Activated CD4-positive, alpha-beta T cell treated with anti-CD3 and anti-CD28 coated beads for 4 hours (primary cell): ENCODE measurements at places on chromosomes 6 and 20.

DNA sequence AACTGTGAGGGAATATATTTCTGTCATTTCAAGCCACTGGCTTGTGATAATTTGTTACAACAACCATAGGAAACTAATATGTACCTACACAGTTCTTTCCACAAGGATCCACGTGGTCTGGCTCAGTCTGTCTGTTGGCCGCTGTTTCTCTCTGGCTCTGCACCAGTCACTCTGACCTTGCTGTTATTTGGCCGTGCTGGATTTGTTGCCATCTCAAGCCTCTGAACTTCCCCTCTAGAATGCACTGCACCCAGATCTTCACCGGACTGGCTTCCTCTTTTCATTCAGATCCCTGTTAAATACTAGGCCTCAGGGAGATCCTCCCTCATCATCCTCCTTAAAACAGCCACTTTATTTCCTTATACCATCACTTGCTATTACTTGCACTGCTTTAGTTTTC, 446.8 kb downstream of the TFAP2B start:
- no peak for DNase-seq

GRCh38 chr6:37866590-37867507, 47.3 kb downstream of the ZFAND3 start:
- no peak for DNase-seq

DNA sequence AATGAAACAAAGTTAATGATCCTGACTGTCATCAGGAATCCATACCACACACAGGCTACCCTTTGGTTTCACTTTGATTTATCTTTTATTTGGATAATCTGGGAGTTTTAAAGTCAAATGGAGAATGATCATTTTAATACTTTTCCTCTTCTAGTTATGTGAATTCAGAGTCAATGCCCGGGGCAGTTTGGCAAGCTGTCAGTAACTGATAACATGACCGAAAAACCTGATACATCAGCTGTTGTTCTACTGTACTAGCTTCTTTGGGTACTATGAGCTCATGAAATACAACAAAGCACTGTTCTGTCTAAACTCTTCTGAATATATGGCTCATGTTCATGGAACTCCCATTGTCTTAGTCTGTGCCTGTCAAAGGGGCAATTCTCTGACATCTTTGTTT, 30.2 kb downstream of the KLHL31 start:
- DNase-seq = no peak

- no peak for DNase-seq
Measured at GRCh38 chr6:99905209-99906106, 88.6 kb downstream of the MCHR2 start.

GRCh38 chr6:2543321-2543720, 207.4 kb downstream of the MYLK4 start:
- no peak for DNase-seq

- peak; percentile 64 for DNase-seq
Measured at GRCh38 chr6:32666420-32667300, at the start of gene HLA-DQB1. TSS of gene HLA-DQB1 (minus strand) at chr6:32666657. CDS start at chr6:32666607, 50 bp downstream.

DNA sequence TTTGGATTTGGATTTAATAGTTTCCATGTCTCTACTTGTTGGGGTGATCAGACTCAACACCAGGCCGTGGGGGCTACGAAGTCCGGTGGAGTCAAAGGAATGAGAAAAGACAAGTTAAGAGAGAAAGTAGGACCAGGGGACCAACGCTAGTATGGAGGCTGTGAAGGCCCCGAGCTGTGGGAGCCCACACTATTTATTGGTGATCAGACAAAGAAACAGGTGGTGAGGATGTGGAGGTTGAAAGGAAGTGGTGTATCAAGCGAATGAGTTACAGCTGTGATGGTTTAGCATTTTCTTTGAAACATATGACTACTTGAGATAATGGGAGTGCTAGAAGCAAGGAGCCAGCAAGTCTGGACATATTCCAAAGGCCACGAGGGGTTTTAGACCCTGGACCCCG, 62.4 kb downstream of the AKAP7 start:
- no peak for DNase-seq

DNA sequence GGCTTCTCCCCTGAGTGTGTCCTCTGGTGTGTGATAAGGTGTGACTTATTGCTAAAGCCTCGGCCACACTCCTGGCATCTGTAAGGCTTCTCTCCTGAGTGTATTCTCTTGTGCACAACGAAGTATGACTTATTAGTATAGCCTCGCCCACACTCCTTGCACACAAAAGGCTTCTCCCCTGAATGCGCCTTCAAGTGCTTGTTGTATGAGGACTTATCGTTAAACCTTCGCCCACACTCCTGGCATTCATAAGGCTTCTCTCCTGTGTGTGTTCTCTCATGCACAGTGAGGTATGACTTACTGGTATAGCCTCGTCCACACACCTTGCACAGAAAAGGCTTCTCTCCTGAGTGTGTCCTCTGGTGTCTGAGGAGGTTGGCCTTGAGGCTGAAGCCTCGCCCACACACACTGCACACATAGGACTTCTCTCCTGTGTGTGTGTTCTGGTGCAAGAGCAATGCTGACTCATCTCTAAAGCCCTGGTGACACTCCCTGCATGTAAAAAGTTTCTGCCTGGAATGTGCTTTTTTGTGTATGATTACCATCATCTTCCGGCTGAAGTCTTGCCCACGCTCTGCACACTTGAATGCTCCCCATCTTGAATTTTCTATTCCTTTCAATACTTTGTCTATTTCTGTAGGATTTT, 20.4 kb downstream of the ZNF337 start:
- DNase-seq = no peak

GRCh38 chr6:41424370-41425058, 89.1 kb downstream of the NCR2 start:
- DNase-seq = peak; percentile 84

- no peak for DNase-seq
Measured at GRCh38 chr6:56009636-56010035, 134.2 kb upstream of the BMP5 start.

DNA sequence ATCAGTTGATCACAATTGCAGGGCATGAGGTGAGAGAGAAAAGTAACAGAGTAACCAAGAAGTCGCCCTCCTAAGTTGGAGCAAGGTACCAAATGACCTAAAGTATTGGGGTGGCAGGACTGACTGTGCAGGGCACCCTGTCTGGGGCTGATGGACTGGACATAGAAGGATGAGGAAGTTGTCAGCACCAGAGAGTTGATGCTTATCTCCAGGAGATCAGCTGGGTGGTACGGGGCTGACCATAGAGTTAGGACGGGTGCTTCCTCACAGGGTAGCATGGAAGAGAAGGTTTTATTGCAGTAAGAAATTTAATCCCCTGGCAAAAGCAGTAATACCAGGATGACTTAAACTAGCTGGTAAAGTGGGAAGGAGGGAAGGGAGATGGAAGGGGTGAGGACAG, 66.7 kb downstream of the TMEM170B start:
- no peak for DNase-seq

DNA sequence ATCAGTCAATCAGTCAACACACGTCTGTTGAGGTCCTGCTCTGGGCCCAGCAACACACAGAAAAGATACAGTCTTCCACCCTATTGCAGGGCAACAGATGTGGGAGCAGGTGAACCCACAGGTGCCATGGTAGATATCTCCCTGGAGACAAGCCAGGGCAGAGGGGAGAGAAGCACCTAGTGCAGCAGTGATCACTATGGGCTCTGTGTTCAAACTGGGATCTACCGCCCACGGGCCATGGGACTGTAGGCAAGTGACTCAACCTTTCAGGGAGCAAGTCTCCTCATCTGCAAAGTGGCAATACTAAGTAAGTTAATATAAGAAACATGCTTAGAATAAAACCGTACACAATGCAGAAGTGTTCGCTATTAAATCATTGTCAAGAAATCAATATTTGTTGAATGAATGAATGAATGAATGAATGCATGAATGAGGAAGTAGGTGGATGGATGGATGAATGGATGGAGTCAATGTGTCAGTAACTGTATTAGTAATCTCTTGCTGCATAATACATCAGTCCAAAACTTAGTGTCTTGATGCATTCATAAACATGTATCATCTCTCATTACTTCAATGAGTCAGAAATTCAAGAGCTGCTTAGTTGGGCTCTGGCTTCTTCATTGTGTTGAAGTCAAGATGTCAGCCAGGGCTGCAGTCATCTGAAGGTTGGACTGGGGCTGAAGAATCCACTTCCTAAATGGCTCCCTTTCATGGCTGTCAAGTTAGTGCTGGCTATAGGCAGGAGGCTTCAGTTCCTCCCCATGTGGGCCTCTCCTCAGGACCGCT, 31.9 kb upstream of the NFATC2 start:
- no peak for DNase-seq

- DNase-seq = no peak
Measured at GRCh38 chr20:38334016-38334415, 12.3 kb upstream of the LBP start.

GRCh38 chr6:72363844-72364740, 257.8 kb upstream of the KCNQ5 start:
- no peak for DNase-seq

- DNase-seq = no peak
Measured at GRCh38 chr20:59812286-59813125, 120.9 kb downstream of the SYCP2 start.

DNA sequence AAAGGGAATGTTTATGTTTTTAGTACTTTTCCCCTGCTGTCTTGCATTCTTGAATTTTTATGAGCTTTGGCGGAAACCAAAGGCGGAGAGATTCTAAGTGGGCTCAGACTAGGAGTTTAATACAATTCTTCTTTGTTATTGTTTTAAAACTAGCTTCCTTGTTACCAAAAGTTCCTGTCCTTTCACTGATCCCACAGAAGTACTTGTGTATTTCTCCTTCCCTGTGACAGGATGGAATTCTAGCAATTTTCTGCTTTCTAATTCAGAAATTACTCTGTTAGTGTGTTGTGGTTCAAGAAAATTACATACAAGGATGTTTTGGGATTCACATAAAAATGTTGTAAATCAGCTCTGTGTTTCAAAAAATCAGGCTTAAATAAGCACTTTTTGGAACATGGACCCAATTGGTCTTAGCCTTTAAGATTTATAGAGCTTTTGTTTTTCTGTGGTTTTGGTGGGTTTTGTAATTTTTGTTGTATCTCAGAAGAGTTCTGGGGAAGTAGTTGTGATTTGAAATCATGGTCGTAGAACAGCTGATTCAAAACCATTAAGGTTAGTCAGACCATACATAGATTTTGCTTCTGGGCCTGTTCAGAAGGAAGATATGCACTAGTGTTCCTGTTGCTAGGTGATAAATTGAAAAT, 17.6 kb upstream of the CTAGE9 start:
- DNase-seq = no peak

GRCh38 chr6:24581084-24581669, 64.8 kb downstream of the KIAA0319 start:
- DNase-seq = peak; percentile 76

GRCh38 chr20:843912-844311, 10.4 kb downstream of the FAM110A start:
- DNase-seq = no peak

DNA sequence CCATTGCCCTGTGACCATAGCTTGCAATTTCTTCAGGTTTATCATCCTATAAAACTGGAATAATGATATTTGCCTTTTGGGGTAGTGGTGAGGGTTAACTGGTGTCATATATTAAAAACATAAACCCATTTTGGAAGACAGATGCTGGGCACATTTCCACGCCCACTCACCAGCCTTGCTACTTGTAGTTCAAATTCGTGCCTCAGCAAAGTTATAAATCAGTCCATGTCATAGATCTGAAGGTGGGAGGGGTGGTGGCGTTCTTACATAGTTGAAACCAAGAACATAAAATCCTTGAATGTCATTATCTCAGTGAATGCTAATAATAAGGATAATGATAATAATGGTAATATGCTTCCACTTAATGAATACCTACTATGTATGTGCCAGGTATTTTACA, 9.4 kb upstream of the ELMO2 start:
- DNase-seq = no peak

GRCh38 chr6:116291701-116292396, 12.1 kb upstream of the TSPYL1 start:
- DNase-seq = no peak

GRCh38 chr6:51494342-51494741, 593.1 kb downstream of the PKHD1 start:
- no peak for DNase-seq

DNA sequence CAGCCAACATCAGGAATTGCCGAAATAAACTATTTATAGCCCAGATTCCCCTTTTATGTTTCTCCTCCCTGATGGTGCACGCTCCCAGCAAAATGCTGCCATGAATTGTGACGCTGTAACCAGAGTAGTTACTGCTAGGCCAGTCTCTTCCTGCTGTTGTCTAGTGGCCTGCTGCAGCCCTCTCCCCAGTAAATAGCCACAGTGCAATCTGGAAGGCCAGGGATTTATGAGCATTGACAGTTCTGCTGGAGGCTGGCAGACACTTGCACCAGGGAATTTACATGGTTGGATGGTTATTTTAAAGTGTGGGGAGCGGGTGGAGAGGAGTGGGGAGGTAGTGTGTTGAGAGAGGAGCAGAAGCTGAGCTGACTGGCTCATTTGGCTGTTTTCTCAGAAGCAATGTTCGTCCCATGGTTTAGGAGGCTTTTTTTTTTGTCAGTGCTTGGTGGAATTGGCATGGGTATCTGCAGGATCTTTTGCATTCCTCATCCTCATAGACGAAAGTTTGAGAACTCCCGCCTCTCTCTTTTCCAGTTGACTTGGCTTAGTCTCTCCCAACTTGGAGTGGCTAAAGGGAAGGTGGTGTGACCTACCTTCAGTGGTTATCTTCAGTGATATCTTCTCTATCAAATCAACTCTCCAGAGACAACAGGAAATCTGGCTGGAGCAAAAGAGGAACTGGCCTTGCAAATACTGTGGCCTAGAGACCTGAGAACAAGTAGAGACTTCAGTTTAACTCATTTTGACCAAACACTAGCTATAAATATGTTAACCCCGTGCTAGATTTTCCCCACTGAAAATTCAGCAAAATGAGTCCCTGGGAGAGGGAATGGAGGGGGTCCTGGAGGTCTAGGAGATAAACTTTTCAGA, 99.3 kb upstream of the VSTM2L start:
- no peak for DNase-seq

GRCh38 chr6:130900913-130901312, 73.7 kb downstream of the SMLR1 start:
- DNase-seq = no peak

DNA sequence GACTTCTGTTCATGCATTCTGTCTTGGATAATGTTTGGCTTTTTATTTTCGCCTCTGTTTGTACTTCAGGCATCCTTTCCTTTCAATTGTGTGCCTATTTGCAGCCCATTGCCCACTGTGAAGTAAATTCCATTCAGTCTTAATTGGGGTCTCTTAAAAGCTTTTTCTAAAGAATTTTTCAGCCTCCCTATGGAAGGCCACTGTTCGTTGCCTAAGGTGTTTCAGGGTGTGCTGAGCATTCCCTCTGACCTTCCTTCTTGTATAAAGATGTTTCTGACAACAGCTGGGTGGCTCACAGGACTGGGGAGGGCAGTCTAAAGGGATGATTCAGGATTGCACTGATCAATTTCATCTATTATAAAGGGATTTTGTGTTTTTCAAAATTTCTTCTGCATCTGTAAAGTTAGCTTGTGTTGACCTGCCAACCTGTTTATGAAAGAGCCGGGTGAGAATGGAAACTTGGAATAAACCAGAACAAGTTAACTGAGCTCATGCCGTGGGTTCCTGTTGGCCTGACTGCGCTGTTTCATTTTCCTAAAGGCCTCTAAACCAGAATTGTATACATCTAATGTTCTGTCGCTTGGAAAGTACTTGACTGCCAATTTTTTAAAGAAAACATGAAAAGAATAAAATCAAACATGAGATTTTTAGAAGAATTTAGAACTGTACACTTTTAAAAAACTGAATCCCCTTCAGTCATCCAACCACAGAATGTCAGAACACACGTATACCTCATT, 14.3 kb downstream of the PHACTR2 start:
- DNase-seq = no peak

- peak; percentile 3 for DNase-seq
Measured at GRCh38 chr6:136593748-136594490, 43.7 kb upstream of the MAP7 start.
